ENCODE measurements at places on chromosomes 7 and 10.

DNA sequence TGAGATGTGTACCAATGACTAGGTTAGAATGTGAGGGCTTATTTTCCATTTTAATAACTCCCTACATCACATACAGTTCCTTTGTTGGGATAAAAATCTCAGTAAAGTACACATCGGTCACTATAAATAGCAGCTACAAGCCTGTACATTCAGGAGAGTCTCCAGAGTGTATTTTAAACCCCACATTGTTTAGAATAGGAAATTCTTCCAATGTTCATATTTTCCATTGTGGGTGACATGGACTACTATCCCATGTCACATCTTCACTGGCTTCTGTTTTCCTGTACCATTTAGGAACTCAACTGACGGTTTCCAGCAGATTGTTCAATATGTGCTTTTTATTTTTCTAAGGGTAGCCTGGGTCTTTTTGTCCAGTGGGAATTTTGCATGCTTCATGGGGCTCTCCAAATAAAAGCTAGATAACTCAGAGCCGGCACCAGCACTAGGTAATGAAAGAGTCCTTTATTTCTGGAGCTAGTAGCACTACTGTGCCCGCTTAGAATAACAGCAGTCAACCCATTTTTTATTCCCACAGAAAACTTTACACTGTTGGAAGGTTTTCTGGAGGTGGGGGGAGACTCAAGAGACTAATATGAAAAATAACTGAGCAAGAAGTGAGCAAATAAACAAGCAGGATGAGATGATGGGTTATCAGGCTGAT, 100.5 kb downstream of the CALD1 start:
- no peak for DNase-seq

DNA sequence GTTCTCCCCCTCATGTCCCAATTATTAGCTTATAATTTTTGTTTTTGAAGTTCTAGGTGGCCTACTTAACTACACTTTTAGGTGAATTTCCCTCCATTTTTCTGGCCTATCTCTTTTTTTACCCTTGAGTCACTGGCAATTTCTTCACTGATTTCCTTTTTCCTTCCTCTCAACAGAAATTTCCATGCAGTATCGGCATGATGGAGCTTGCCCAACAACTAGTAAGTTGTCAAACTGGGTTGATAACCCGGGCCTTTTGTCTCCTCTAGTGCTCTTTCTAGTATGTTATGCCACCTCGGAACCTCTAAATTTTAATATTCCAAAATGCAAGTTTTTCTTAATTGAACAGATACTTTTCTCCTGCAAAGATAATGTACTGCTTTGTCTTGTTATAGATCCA, 147.1 kb downstream of the MLLT10 start:
- no peak for DNase-seq

GRCh38 chr7:37493123-37493522, 44.5 kb upstream of the ELMO1 start:
- DNase-seq: no peak

DNA sequence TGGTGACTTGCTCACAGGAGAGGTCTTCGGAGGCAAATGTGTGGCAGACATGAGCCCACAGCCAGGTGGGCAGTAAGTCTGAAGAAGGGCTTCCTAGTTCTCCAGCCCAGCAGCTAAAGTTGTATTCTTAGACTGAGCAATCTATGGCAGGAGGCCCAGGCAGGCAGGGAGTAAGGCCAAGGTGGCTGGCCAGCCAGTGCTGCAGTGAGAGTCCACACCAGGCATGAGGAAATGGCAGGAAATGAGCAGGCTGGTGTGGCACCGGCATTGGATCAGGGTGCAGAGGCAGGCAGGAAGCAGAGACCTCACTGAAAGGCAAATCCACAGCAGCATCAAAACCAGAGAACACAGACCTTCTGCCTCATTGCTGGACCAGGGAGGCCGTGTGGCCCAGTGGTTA, 84.6 kb upstream of the PDE1C start:
- no peak for DNase-seq

- no peak for DNase-seq
Observed at GRCh38 chr10:22875581-22875980, 52.3 kb upstream of the ARMC3 start.

- DNase-seq: no peak
Observed at GRCh38 chr7:93717217-93717900, 142.8 kb upstream of the CALCR start.

- no peak for DNase-seq
Observed at GRCh38 chr7:147681530-147681929, 909.0 kb upstream of the C7orf33 start.

- DNase-seq: no peak
Observed at GRCh38 chr10:96673318-96674099, 46.8 kb downstream of the PIK3AP1 start.

Data from H7 (cell line).